ENCODE measurements at places on chromosomes 2 and 18.

GRCh38 chr2:42567364-42567763, 1.1 kb upstream of the MTA3 start:
- DNase-seq, result no peak

DNA sequence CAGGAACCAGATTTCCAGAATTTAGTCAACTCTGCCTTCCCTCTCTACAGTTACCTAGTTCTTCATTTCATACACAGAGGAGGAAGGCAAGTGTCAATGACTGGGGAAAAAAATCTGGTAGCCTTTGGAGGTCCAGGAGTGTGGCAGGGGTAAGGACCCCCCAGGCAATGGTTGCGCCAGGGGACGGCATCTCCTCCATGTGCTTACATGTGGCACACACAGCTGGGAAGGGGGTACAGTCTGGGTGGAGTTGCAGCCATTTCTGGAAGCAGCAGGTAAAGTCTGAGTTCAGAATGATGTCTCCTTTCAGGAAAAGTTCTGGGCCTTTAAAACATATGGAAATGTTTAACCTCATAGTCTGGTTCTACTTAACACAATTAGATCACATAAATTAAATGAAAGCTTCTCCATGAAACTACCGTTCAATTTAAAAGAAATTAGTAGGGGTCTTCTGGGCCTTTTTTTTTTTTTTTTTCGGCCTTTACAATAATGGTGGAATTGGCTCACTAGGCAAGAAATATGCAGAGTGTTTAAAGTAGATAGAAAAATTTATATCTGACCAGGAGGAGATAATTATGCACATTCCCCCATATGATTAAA, 153.6 kb upstream of the EPC2 start:
- no peak for DNase-seq

GRCh38 chr2:6721395-6721794, 144.3 kb downstream of the CMPK2 start:
- no peak for DNase-seq

GRCh38 chr2:109563288-109563687, 50.5 kb downstream of the SEPTIN10 start:
- no peak for DNase-seq

DNA sequence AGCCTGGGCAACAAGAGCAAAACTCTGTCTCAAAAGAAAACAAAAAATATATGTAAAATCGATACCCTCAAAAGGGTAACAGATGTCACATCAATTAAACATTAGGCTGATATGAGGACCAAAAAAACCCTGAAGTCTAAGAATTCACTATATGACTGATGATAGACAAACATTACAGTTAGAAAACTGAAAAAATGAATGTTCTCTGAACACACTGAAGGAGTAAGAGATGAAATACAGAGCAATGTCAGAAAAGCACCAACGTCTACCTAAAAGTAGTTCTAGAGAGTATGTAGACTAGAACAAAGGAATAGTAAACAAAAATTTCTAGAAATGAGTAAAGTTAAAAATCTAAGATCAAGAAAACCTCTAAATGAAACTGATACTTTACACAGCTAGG, 81.9 kb downstream of the SLC66A3 start:
- DNase-seq, result no peak

DNA sequence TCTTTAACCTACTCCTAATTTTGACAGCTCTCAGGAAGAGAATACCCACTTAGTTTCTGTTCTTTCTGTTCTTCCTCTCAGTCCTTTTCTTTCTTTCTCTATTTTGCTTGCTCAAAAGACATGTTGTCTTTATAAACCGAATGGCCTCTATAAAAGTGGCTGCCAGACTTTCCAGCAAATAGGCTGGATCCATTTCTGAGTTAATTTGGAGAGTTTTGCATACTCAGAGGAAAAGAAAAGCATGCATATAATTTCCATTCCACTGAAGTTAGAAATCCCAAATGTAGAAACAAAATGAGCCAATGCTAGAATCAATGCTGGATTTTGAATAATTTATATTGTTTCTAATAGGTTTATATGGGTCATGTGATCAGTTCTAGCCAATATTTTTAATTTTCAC, 65.9 kb downstream of the FAM124B start:
- DNase-seq, result no peak

DNA sequence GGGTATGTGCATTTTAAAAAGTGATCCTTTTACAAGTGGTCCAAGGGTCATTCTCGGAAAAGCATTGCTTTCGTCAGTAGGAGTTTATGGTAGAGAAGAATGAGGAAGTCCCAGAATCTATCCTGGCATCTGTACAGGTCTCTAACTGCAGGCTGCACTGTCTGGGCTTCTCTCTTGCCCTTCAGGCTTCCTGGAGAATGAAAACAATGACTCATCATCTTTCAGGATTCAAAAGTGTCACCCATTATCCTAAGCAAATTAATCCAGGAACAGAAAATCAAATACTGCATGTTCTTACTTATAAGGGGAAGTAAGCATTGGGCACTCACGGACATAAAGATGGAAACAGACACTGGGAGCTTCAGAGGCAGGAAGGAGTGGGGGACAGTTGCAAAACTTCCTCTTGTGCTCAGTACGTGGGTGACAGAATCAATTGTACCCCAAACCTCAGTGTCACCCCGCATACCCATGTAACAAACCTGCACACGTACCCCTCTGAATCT, 60.2 kb upstream of the TXNDC2 start:
- no peak for DNase-seq

- no peak for DNase-seq
Measured at GRCh38 chr2:2294183-2294690, 36.8 kb downstream of the MYT1L start.

DNA sequence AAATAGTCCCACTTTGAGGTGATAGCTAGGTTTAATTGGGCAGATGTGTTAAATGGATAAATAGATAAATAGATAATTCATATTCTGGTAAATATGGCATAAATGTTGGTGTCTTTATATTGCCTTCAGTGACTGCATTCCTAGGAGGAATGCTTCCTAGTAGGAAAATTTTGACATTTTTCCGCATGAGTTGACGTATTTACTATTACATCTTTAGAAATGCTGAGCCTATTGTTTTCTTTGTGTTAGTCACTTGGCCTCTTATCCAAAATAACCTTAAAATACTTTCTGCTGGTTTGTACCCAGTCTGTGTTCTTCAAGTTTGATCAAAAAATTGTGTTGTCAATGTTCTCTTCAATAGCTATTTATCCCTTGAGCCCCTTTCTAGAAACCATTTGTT, 495.6 kb upstream of the ZEB2 start:
- DNase-seq, result no peak

GRCh38 chr18:21489119-21489750, 111.3 kb downstream of the ESCO1 start:
- DNase-seq, result no peak

GRCh38 chr2:173596244-173596643, 241.6 kb downstream of the CDCA7 start:
- DNase-seq, result no peak

GRCh38 chr2:24111407-24111901, 11.7 kb downstream of the PFN4 start:
- DNase-seq, result no peak

GRCh38 chr2:101734505-101735165, 37.1 kb downstream of the MAP4K4 start:
- DNase-seq, result no peak

DNA sequence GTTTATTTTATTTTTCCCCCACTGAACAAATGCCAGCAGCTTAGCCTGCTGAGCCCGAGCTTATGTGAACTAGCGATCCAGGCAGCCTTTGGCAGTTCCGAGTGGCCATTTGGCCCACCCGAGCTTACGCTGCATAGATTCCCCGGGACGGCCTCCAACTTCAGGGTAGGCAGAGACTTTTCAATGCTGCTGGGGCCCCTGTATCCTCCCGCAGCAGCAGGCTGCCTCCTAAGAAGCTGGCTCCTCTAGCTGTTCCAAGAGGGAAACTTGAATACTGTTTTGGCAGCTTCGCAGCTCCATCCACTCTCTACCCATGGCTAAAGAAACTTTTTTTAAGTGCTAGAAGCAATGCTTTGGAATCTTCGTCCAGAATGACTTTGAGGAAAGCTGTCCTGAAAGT, 295.2 kb downstream of the SS18 start:
- no peak for DNase-seq

All from activated CD4-positive, CD25-positive, alpha-beta regulatory T cell (primary cell).